COLO829 (cell line): ENCODE measurements at places on chromosomes 1 and 21.

DNA sequence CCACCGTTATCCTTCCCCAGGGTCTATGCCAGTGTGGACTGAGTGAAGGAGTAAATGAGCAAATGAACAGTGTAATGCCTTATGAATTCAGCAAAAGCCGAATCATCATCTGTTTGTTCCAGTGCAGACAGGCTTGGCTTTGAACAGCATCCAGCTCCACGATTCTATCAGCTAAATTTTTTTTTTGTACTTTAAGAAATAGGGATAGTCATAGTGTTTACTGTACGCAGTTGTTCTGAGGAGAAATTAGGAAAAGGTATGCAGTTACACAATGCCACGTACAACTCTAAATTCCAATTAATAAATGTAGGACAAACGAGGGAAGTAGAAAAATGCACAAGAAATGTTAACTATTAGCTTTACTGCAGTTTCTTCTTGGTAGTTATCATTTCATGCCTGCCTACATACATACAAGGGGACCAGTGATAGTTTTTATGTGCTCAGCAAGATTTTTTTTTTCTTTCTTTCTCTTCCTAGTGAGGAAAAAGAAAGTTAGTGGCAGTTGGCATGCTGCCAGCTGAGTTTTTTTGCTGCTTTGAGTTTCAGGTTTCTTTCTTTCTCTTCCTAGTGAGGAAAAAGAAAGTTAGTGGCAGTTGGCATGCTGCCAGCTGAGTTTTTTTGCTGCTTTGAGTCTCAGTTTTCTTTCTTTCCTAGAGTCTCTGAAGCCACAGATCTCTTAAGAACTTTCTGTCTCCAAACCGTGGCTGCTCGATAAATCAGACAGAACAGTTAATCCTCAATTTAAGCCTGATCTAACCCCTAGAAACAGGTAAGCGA is at the start of gene IFI44L:
TSS of gene IFI44L (plus strand) at position 646 of the 777 bp plus-strand sequence. CDS start 7,468 bp downstream, outside the sequence.
- DNase-seq: peak; percentile 4

DNA sequence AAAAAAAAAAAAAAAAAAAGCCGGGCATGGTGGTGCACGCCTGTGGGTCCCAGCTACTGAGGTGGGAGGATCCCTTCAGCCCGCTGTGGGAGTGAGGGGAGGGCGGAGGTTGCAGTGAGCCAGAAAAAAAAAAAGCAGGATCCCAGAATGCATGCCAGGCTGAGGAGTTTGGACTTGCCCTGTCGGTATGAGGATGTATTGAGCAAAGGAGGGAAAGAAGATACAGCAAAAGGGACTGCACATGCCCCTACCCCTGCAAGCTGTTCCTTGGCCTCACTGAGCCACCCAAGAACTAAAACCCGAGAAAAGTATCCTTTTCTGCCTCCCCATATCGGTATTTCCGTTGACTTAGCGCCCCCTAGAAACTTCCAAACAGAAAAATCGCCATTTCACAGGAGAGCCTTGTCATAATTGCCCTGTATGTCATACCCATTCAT is 1.3 kb upstream of the GPATCH4 start:
- no peak for DNase-seq

DNA sequence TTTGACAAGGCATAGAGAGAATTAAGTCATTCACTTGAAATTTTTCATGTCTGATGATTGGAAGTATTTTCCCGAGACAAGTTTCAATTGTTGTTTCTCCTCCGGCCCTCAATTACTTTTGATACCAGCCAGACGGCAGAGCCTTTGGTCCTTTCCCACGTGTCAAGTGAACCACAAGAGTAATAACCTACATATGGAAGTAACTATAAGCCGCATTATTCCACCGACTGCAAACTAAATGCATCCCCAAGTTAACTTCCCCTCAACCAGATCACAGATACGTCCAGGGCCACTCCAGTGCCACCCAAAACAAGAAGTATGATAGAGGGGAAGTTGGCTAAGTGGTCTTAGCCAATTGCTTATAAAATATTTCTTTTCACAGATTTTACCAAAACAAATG is 20.2 kb downstream of the COLGALT2 start:
- no peak for DNase-seq

DNA sequence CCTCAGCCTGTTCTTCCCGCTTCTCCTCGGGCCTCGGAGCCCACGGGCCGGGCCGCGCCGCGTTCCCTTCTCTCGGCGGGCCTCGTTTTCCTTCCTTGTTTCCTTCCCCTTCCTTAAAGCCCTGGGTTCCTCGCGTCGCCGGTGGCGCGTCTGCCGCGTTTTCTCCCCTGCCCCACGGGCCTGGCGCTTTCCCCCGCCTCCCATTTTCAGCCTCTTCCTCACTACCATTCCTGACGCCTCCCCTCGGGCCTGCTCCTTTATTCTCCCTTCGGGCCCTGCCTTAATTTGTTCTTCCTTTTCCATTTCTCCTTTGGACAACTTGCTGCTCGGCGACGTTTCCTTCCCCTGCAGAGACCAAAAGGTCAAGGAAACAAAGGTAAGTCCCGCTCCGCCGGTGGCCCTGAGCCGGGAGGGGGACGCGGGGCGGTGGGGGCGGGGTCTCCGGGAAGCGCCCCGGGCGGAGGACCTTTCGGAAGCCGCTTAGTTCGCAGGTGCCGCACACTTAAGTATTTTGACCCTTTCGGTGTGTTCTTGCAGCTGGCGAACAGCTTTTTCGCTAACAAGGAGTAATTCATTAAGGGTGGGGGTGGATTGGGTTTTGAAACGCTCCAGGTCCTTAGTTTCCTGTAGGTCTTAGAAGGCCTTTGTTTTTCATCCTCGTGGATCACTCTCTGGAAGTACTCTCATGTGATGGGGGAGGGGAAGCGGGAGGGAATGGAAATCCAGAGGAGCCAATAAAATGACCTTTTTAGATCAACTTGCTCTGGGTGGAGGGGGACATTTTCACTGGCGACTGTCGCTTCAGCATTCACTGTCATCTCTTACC is 780 bp downstream of the YTHDF2 start:
- peak; percentile 82 for DNase-seq

GRCh38 chr1:54971317-54971791 is 9.1 kb upstream of the TMEM61 start:
- no peak for DNase-seq
